ENCODE measurements at places on chromosomes 16 and 17.

GRCh38 chr16:87541872-87542234 is 49.0 kb upstream of the ZCCHC14 start:
- no peak for DNase-seq

DNA sequence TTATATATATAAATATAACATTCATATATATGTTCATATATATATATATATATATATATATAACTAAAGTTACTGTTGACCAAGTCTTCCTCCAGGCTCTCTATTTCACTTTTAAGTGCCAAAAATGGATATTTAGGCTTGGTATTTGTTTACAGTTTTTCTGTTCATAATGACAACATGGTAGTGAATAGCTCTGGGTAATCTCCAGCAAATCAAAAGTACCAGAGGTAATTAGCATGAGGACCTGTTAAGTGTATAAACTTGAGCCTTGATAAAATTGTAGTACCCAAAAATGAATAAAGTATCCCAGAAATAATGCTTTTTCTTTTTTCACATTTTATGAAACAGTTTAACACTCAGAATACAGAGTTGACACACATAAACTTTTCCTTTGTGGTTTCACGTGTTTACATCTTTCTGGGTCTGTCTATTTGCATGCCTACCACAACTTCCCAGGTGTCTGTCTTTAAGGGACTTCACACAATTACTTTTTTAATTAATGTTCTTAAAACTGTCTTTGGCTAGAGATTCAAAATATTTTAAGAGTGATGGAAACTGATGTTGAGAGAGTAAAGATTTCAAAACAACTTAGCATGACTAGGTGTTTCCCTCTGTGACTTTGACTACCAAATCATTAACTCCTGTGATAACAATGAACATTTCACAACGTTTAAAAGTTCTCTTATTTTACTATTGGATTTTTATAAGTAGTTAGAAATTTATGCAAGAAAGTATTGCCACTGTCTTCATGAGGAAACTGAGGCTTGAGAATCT is 47.9 kb downstream of the RABEP1 start:
- no peak for DNase-seq

GRCh38 chr16:50428116-50428515 is 59.3 kb upstream of the BRD7 start:
- DNase-seq: no peak

GRCh38 chr17:57294629-57295501 is 38.5 kb downstream of the MSI2 start:
- peak; percentile 39 for DNase-seq

- no peak for DNase-seq
Measured at GRCh38 chr17:80220736-80221215, 549 bp downstream of the SLC26A11 start.

GRCh38 chr16:88905563-88905962 is 39.1 kb upstream of the PABPN1L start:
- peak; percentile 21 for DNase-seq

DNA sequence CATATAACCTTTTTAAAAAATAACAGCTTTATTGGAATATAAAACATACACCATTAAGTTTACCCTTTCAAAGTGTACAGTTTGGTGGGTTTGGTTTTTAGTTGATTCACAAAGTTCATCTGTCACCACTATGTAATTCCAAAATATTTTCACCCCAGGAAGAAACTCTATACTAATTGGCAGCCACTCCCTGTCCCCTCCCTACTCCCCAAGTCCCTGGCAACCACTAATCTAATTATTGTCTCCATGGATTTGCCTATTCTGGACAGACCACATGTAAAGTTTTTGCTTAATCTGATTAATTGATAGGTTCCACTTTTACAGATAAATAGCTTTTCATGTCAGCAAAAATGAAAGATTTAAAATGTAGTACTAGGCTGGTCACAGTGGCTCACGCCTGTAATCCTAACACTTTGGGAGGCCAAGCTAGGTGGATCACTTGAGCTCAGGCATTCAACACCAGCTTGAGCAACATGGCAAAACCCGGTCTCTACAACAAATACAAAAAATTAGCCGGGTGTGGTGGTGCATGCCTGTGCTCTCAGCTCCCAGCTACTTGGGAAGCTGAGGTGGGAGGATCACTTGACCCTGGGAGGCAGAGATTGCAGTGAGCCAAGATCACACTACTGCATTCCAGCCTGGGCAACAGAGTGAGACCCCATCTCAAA is 25.0 kb upstream of the MAPK3 start:
- no peak for DNase-seq

DNA sequence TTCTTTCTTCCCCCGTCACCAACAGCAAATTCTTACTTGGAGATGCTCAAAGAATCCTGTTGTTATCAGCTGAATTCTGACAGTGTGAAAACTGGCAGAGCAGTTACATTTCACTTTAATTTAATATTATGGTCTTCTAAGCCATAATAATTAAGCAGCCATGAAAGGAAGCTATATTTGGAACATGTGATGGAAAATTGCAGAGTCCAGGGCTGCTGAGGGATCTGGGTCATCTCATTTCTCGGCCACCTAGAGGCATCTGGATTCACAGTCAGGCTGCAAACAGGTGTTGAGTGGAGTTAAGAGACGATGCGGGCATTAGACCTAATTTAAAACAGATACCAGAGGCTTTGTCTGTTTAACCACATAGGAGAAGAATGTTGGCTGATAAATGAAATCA is 38.4 kb downstream of the CHD9NB start:
- DNase-seq: no peak

- DNase-seq: no peak
Measured at GRCh38 chr17:72569148-72569946, 448.5 kb downstream of the SOX9 start.

- no peak for DNase-seq
Measured at GRCh38 chr17:79298799-79299198, 224.2 kb downstream of the ENGASE start.

DNA sequence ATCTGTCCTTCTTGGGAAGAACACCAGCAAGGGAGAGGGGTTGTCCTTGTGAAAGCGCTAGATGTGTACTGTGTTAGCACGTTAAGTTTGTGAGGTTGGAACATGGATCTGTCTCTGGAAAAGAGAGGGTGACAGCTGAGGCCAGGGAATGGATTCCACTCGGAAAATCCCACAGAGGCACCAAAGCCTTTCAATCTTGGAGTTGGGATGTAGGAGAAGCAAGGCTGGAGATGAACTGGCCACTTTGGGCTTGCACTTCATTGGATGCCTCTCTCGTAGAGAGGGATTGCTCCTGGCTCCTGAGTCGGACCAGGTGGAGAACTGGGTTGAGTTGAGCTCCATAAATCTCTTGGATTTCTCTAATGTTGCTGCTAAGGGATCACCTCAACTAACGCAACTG is 67.2 kb downstream of the CCDC182 start:
- no peak for DNase-seq

DNA sequence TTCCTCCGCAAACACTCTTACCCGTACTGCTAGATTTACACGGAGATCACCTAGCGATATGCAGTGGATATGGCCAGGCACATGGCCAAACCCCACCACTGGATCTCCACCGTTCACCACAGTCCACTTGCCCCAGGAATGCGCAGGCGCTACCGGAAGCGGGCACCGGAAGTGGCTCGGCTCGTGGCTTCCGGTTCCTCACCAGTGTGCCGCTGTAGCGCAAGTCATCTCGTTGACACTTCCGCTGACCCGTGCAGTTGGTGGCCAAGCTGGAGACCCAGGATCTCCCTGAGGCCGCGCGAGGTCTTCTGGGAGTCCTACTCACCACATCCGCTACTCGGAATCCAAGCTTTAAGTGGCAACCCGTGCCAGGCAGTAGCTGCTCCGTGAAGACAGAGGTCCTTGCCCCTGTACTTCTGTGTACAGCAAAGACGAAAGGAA is 11.5 kb downstream of the ZNF597 start:
- peak; percentile 64 for DNase-seq

GRCh38 chr17:1916963-1917715 is 87.3 kb downstream of the RPA1 start:
- DNase-seq: no peak

- DNase-seq: peak; percentile 75
Measured at GRCh38 chr17:78748730-78749317, 33.2 kb downstream of the CYTH1 start.

GRCh38 chr17:55394357-55395021 is 27.1 kb downstream of the MMD start:
- no peak for DNase-seq

- no peak for DNase-seq
Measured at GRCh38 chr16:65807858-65808257, 558.6 kb upstream of the CDH5 start.

DNA sequence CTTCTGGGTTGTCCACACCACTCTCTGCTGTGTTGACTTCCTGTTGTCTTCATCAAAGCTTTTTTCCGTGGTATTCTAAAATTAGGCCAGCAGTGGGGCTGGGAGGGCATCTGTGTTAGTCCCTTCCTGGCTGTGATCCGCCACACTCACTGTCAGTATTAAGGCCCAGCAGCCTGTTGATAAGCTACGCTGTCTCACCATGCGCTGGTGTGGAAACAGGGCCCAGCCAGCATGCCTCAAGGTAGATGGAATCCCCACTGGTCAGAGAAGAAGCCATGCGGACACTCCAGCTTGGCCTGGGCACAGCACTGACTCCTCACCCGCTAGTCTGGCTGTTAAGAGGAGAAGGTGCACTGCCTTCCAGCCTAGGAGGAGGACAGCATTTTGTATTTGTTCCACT is 11.4 kb downstream of the CDR2L start:
- DNase-seq: no peak

DNA sequence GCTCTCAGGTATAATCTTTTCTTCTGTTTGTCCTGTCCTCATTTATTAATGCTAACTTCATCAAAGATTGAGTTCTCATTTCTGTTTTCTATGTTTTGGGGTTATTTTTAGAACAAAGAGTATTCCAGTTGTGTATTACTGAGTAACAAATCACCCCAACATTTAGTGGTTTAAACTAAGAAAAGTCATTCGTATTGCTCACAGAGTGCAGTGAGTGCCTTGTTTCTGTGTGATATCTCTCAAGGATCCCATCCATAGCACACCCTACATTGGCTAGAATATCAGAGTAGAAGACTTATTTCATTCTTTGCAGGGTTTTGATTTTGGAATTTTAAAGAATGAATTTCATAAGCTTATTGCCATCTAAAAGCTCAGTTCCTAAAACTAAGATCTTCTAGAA is 72.1 kb downstream of the VMP1 start:
- DNase-seq: no peak

GRCh38 chr17:16438557-16439302 is 23.4 kb downstream of the TRPV2 start:
- DNase-seq: peak; percentile 94

DNA sequence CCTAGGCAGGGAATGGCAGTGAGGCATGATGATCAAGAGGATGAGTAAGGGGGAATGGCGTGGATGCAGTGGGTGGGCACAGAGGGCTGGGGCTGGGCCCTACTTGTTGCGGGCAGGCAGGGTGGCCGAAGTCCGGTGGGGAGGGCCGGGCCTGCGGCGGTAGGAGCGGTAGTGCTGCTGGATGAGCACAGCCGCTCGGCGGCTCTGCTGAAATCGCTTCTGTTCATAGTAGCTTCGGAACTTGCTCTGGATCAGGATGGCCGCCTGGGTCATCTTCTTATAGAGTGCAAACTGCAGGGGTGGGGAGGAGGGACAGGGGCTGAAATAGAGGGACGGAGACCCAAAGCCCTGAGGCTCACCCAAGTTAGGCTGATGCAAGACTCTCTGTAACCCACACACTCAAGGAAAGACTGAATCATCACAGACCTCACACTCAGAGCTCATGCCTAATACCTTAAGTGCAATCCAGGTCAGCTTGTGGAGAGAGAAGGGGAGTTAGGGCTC is 1.5 kb upstream of the SPAG7 start:
- peak; percentile 65 for DNase-seq

DNA sequence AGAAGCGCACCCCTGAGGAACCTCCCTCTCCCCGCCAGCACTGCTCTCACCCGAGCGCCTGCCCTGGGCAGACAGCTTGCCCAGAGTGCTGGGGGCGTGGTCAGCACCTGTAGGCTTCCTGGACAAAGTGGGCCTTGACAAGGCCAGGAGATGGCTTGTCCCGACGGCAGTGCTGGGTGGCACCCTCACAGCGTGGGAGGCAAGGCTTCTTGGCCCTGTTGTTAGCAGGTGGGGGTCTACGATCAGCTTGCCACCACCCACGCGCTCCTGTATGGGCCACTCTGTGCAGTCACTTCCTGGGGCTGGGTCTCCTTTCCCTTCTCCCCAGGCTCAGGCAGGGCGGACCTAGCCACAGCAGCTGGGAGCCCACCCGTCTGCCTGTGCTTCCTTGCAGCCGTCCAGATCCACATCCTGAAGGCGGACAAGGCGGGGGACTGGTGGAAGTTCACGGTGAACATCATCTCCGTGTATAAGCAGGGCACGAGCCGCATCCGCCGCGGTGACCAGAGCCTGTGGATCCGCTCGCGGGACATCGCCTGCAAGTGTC is 218.0 kb downstream of the NTN1 start:
- no peak for DNase-seq

GRCh38 chr16:868846-869822 is 68.6 kb upstream of the GNG13 start:
- no peak for DNase-seq

GRCh38 chr17:4229627-4230541 is 33.9 kb downstream of the ANKFY1 start:
- DNase-seq: no peak

- DNase-seq: no peak
Measured at GRCh38 chr17:46063241-46063640, 64.2 kb downstream of the STH start.

GRCh38 chr16:70320121-70320520 is 21.1 kb downstream of the DDX19B start:
- DNase-seq: no peak

DNA sequence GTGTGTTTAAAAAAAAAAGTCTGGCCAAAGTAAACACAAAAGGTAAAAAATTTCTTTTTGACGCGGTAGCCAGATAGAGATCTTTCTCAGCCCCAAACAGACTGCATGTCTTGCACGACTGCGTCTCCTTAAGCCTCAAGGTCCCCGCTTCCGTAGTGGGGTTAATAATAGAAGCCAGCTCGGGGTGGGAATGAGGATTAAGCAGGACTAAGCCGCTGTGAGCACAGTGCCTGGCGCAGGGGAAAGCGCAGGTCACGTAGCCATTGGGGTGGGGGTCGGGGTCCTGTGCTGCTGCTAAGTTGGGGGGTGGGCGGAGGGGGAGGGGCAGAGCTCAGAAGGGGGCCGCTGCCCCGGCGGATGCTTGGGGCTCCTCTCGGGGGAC is 521 bp downstream of the GGA2 start:
- peak; percentile 32 for DNase-seq

- no peak for DNase-seq
Measured at GRCh38 chr16:58859958-58860669, 126.0 kb upstream of the GOT2 start.

GRCh38 chr17:1638171-1638590 is 7.4 kb downstream of the SCARF1 start:
- no peak for DNase-seq
